ENCODE measurements at places on chromosomes 12 and 14.

GRCh38 chr12:2796187-2796666 is 1.5 kb downstream of the FKBP4 start:
- no peak for DNase-seq

DNA sequence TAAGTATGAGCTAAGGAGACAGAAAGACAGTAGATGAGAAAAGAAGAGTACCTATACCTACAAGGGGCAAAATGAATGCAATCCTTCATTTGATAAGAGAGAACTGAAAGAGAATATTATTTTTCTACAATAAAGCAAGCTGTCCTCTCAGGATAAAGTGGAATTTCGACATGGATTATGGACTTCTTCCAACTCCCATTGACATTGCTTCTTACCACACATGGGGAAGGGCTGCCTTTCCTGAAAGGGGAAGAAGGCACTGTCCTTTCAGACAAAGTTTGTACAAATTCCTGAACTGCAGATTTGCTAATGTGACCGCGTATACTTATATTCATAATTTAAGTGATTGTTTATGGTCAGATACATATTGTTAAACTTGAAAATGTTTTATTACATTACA is 4.3 kb upstream of the HEBP1 start:
- DNase-seq, result no peak

DNA sequence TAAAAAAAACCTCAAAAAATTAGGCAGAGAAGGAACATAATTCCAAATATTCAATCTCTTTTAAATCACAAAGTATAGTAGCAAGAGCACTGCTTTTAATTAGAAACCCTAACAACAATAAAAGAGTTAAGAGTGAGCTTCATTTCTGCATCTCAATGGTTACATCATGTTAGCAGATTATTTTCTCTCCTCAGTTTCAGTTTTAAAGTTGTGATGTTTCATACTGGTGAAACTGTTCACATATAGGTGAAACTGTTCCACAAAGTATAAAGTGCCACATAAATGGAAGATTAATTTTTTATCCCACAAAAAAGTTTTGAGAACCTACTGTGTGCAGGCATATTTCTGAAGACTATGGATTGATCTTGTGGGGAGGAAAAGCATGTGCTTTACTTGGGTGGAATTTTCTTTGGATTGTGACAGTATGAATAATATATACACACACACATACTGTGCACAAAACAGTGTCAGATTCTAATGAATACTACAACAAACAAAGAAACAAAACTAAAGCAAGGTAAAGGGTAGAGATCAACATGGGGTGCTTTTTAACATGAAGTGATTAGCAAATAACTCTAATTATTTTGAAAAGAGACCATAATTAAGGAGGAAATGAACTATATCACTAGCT is 17.1 kb downstream of the LUM start:
- no peak for DNase-seq

DNA sequence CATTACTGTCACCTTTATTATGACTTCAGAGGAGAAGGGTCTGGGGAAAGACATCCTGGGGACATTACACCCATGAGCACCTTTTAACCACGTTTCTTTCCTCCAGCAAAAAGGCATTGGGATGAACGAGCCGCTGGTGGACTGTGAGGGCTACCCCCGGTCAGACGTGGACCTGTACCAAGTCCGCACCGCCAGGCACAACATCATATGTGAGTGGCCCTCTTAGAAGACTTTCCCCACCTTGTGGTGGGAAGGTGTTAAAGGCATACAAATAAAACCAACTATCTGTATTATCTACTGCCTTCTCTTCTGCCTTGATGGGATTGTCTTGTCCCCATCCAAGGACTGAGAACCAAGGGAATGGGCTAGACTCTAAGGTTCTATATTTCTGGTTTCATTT is 6.0 kb downstream of the PSMD9 start:
- DNase-seq, result no peak

DNA sequence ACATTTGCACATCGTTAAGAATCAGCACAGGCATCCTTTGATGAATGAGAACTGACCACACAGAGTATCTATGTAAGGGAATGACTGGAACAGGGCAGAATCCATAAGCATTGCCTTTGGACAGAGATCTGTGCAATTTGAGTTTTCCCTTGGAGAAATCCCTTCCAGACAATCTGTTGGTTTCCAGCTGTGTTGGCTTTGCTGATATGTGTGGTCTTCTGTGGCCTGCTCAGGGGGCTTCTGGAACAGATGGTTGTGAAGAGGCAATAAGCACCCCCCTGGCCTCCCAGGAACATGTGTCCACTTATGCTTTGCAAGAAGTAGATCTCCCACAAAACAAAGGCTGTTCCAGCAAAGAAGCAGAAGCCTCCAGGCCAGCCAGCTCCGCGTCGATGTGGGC is 111.4 kb upstream of the TMEM132C start:
- DNase-seq, result no peak

DNA sequence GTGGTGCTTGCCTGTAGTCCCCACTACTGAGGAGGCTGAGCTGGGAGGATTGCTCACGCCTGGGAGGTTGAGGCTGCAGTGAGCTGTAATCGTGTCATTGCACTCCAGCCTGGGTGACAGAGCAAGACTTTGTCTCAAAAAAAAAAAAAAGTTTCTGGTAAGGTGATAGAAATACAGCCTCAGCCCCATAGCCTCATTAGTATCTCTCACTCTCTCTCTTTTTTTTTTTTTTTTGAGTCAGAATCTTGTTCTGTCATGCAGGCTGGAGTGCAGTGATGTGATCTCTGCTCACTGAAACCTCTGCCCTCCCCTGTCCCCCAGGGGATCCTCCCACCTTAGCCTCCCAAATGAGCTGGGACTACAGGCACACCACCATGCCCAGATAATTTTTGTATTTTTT is 19.2 kb downstream of the MTHFD1 start:
- DNase-seq, result no peak

GRCh38 chr14:90509403-90509802 is 112.6 kb downstream of the CALM1 start:
- no peak for DNase-seq

GRCh38 chr12:115922952-115923564 is 354.4 kb downstream of the MED13L start:
- no peak for DNase-seq
